M059J (cell line): ENCODE measurements at places on chromosomes 1 and 21. TPM values are rescaled to one million over a fixed set of nuclear protein-coding genes. Genes with fewer than 3 reads are reported as not detected.

Gene IL22RA1
- 1.3 and 1.9 TPM in 2 replicates for total RNA-seq

Gene LCE6A
- total RNA-seq: not detected in 2 replicates

Gene IGFN1
- not detected in 2 replicates for total RNA-seq

Gene RORC
- 0.44 TPM in 1 of 2 replicates, not detected in the other for total RNA-seq

Gene FMOD
- not detected in 2 replicates for total RNA-seq

Gene SH2D1B
- 0.05 and 0.71 TPM in 2 replicates for total RNA-seq

Gene TSSK3
- total RNA-seq: 0.07 TPM in 1 of 2 replicates, not detected in the other

Gene TMPRSS3
- 0.27 TPM in 1 of 2 replicates, not detected in the other for total RNA-seq

Gene SPRR2G
- not detected in 2 replicates for total RNA-seq

Gene OLIG2
- total RNA-seq: not detected in 2 replicates

Gene KLHDC7A
- 0.05 TPM in 1 of 2 replicates, not detected in the other for total RNA-seq

Gene OPRD1
- total RNA-seq: not detected in 2 replicates

Gene ATP6V1G3
- 0.84 TPM in 1 of 2 replicates, not detected in the other for total RNA-seq

Gene ATP1A1
- total RNA-seq: 94.3 and 134 TPM in 2 replicates

Gene PLA2G2C
- not detected in 2 replicates for total RNA-seq

Gene AHCYL1
- 40.6 and 64.3 TPM in 2 replicates for total RNA-seq

Gene CAPN8
- total RNA-seq: not detected in 2 replicates

Gene CXADR
- total RNA-seq: 17.7 and 24.1 TPM in 2 replicates

Gene UBL4B
- not detected in 2 replicates for total RNA-seq

Gene MYBPH
- not detected in 2 replicates for total RNA-seq

Gene COL18A1
- total RNA-seq: 202 and 347 TPM in 2 replicates
